ENCODE measurements at places on chromosomes 4 and X. TPM values are rescaled to one million over a fixed set of nuclear protein-coding genes. Genes with fewer than 3 reads are reported as not detected.

DNA sequence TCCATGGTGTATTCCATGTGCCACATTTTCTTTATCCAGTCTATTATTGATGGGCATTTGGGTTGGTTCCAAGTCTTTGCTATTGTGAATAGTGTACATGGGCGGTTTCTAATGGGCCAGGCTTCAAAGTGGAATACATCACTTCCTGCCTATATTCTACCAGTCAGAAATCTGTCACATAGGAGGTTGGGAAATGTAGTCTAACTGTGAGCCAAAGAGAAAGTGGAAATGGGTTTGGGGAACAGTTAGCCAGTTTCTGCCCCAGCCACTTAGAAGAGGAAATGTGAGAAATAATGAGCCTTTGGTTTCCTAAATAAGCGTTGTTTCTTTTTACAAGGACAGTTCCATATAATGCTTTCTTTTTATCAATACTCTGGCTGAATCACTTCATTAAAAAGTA, 85.1 kb upstream of the AP1S2 start:
- no peak for DNase-seq

GRCh38 chrX:130103605-130104004, 6.7 kb downstream of the ELF4 start:
- no peak for DNase-seq

DNA sequence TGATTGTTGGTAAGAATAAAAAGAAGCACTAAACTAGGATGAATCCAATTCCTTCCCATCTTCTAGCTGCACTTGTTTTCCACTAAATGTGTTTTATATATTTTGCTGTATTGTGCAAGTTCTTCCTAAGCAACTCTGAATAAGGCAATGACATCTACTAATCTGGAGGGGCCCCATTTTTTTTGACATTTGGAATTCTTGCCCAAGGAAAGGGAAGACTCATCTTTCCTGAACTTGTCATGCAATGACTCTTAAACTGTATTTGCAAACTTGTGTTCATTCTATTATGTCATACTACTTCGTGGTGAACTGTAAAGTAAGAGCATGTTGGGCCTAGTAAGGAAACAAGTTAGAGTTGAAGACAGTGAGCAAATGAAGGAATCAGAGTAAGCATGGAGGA, 45.9 kb downstream of the FREM3 start:
- no peak for DNase-seq

GRCh38 chrX:16155581-16156096, 11.6 kb upstream of the MAGEB17 start:
- no peak for DNase-seq

DNA sequence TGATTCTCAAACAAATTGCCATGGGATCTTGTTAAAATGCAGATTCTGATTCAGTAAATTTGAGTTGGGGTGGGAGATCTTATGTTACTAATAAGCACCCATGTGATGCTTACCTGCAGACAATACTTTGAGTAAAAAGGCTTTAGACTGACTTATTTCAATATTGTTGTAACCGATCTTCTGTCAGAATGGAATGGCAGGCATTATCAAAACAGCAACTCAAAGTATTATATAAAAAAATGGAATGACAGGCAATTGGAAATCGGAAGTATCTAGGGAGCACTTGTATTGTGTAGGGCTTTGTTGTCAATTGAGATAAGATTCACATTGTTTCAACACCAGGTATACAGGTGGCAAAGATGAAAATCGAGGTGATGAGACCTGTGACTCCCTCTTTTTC, 67.5 kb downstream of the C4orf33 start:
- DNase-seq, result no peak

GRCh38 chr4:86641516-86642090, 47.5 kb downstream of the PTPN13 start:
- no peak for DNase-seq

GRCh38 chrX:68365341-68365740, 68.0 kb downstream of the OPHN1 start:
- no peak for DNase-seq

The GSX2 gene
- total RNA-seq, result not detected

The TEX13C gene
- not detected for total RNA-seq

DNA sequence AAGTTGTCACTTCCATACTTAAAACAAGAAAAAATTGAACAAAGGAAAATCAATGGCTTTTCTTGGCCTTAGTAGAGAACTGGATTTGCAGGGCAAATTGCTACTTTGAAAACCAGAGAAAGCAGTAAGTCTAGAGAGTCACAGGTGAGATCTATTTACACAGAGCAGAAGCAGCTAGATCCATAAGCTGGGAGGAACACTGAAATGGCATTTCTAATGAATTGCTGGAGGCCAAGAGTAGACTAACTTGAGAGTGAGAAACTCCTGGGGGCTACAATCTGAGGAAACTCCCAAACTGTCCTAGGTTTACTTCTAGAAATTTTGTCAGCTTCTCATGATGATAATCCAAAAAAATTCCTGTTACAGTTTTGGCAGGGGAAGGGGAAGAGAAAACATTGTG, 133.3 kb downstream of the SPCS3 start:
- DNase-seq, result no peak

DNA sequence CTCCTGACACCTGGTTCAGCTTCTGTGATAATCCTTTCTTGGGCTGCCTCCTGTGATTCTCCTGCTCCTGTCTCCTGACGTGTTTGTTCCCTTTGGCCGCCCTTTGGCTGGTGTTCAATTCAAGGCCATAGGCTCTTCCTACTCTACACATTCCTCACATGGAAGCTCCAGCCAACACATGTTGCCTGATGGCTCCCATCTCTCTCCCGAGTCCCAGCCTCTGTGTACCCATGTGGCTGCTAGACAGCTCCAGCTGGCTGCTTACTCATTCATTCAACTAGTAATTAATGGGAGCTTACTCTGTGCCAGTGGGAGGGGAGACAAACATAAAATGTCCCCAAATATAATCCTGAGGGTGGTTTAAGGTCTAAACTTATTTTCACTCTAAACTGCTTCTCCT, 9.2 kb upstream of the MED28 start:
- DNase-seq, result no peak

DNA sequence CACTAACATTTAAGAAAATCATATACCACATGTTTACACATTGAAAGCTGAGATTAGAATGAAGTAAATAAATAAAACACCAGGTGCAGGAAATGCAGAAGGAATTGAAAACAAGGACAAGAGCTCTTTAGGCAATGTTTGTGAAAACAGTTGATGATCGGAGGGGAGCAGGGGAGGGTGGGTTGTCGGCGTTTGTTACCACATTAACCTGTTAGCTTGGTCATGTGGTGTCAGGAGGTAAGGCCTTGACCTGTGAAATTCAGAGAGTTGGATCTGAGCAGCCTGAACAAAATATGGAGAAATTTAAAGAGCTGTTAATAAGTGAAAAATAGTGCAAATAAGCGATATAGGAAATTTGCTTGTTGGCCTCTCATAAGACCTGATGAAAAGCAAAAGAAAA, 759.9 kb downstream of the PDHA2 start:
- DNase-seq, result no peak

The CACNA1F gene
- total RNA-seq, result 0.25 TPM

DNA sequence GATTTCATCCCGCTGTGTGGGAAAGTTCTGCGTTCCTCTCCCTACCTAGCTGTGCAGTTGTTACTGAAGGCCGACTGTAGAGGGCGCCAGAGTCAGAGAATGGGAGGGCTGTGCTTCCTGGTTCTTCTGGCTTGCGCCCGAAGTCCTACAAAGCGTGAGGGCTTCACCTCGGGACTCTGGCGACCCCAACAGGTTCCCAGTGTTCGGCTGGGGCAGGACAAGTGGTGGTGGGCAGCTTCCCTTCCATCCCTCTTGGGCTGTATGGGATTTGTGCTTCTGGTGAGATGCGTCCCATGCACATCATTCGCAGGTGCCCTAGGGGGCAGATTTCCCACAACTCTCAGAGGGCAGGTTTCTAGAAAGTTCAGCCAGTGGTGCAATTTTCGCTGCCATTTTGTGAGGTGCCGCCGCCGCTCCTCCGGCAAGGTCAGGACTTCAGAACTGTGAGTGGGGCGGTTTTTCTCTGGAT, 27.3 kb downstream of the CT45A1 start:
- no peak for DNase-seq

DNA sequence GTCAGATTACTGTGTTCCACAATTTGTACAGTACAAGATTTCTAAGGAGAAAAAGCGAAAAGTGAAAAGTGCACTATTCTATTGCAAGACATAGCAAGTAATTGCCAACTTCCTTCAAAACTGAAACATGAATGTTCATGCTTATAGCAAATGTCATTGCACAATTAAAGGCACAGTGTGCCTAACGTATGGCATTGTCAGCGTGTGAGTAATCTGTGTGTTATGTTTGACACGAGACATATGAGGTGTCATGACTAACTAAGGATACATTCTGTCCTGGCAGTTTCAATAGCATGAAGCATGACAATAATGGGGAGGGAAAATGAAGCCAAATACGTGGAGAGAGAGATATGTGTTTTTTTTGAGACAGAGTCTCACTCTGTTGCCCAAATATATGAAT, 33.6 kb upstream of the TBC1D9 start:
- DNase-seq, result no peak

- DNase-seq, result no peak
Measured at GRCh38 chrX:3697701-3698279, 15.7 kb downstream of the PRKX start.

- no peak for DNase-seq
Measured at GRCh38 chr4:58606303-58606702, 1496.1 kb upstream of the IGFBP7 start.

- DNase-seq, result no peak
Measured at GRCh38 chr4:181701894-181702293, 541.3 kb upstream of the TENM3 start.

The PRSS12 gene
- 15.0 TPM for total RNA-seq

- no peak for DNase-seq
Measured at GRCh38 chrX:7025471-7025870, 122.0 kb upstream of the STS start.

DNA sequence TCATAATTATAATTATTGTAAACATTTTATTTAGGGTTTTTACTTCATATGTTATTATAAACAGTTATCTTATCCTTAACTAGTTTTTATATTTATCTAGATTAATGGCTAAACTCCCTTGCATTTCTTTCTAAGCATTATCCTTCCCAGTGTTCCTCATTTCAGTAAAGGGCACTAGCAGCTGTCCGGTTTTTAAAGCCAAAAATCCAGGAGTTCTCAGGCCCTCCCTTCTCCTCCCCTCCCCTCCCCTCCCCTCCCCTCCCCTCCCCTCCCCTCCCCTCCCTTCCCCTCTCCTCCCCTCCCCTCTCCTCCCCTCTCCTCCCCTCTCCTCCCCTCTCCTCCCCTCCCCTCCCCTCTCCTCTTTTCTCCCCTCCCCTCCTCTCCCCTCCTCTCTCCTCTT, 58.9 kb downstream of the FBXO8 start:
- DNase-seq, result no peak

The DTHD1 gene
- total RNA-seq, result 0.49 TPM

GRCh38 chr4:152220201-152220666, 315.7 kb downstream of the FBXW7 start:
- no peak for DNase-seq

The CYSLTR1 gene
- 0.98 TPM for total RNA-seq

GRCh38 chr4:37561803-37562207, 124.4 kb downstream of the RELL1 start:
- DNase-seq, result no peak

DNA sequence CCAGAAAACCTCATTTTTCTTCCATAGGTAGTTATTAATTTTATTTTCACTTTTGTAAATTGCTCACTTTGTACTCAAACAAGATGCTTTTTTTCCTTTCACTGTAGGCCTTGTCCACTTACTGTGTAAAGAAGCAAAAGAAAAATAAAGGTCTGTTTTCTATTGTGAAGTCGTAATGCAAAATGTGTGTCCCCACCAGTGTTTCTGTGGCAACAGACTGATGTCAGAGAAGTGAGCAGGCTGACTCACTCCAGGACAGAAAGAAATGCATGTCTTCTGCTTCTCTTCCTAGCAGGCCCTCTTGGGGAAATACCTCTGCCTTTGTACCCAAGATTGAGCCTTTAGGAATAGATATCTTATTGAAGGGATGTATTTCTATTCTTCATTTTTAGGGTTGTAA, 30.3 kb downstream of the INPP4B start:
- no peak for DNase-seq

The PLAC8 gene
- total RNA-seq, result not detected

All from vagina (tissue), 2 donors.